NCI-H526 (cell line): ENCODE measurements at places on chromosomes 12 and 14.

DNA sequence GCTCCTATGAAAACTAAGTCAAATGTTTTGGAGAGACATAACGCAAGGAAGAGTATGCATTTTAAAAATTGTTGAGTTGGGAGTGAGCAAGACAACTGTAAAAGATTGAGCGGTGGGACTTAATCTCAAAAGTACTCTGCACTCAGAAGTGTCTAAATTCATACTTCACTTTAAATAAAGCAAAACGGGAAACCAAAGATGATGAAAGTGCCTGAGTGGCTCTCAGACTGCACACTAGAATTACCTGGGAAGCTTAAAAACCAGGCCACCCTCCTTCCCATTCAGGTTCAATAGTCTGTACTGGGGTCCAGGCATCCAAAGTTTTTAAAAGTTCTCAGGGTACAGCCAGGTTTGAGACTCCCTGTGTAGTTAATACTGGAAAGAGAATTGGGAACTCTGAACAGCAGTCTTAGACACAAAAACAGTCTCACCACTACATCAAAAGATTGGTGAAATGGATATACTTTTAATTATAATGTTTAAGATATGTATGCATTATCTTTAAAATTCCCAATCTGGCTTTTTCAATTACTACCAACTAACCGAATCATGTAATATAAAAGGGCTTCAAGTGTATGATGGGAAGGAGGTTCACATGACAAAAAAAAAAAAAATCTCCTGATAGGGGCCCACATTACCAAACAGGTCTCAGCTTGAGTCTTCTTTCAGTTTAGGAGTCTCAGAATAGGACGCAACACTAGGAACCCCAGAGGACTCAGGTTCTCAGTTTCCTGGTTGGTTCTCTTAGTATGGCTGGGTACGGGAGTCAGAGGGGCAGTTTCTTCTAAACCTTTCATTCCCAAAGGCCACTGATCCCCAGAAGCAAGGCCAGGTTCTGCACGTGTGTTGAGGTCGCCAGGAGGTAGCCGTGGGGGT lies 1.0 kb downstream of the HOMEZ start:
- no peak for DNase-seq

DNA sequence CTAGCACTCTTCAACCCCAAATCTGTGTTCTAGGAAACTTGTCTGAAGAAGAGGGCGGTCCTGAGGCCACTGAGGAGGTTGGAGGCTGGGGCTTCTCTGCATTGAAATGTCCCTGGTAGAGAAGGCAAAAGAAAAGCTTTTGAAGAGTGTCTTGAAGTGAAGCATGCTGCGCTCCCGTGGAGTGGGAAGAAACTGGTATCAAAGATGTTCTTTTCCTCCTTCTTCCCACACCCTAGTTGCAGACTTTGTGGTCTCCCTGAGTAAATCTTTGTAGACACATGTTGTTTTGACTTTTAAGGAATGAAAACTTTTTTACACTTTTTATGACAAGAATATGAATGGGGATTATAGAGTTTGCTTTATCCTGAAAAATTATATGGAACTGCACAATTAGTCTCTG lies 59.0 kb upstream of the ANP32D start:
- DNase-seq = no peak

DNA sequence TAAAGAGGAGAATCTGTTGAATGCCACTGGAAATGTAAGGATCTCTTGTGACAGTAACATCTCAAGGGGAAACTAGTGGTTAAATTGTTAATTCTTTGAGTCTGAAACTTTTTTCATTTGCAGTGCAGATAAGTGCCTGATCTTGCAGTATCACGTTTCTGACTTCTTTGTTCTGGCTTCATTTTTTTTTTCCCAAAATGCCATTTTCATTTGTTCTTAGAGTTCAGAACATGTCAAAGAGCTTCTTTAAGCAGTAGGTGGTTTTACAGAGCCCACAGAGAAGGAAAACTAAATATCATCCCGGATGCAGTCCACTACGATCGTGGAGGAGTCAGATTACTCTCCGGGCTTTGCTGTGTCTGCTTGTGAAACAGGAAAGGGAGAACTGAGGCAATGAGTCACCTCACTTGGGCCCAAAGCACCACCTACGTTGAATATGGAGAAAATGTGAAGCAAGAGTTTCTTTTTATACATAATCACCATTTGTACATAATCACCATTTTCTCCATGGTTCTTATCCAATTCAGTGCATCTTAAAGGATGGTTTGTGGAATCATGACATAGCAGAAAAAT lies 43.9 kb downstream of the HMGA2 start:
- no peak for DNase-seq

DNA sequence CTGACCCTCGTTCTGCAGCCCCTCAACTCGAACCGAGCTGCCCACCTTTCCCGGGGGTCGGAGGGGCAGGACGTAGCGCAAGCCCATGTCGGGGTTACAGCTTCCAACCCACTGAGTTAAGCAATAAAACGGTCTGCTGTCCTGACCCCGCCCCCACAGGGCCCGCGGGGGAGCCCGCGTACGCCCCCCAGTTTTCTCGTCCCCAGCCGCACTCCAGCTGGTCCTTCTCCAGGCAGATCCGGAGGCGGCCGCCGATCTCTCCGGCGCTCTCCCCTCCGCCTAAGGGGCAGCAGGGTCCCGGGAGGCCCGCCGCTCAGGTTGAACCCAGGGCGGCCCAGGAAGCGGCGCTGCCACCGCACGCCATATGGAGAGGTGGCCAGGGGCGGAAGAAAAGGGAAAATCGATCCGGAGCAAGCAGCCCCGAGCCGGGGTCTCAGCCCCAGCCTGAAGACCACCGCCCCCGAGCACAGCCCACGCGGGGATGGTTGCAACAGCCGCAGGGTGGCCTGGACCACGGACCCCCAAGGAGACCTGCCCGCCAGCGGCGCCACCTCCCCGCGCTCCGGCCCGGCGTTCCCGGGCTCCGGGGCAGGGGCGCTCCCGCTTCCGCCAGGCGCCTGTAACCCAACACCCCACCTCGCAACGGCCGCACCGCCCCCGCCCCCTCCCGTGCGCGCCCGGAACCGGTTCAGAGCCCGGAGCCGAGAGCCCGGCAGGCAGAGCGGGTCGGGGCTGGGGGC lies 760 bp downstream of the ACTN1 start:
- DNase-seq = peak; percentile 36

DNA sequence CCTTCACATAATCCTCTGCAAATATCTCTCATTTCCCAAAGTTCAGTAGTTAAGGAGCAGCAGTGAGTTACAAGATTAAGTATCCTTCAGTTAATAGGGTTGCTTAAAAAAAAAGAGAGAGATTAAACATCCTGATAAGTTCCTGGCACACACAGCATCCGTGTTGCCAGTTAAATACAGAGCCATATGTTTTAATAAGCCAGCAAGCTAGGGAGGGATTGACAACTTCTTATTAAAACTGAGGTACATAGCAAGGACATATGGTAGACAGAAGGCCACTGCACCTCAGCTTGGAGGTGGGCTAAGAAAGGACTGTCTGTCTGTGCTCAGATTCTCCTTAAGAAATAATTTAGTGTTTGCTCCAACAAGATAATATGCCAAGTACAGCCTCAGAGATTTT lies 9.6 kb upstream of the TMEM30B start:
- DNase-seq = no peak
